AG04449 (cell line): ENCODE measurements at places on chromosomes 11 and 22.
A peak's percentile ranks its signal among the peaks of the same experiment; 100 is the strongest.

DNA sequence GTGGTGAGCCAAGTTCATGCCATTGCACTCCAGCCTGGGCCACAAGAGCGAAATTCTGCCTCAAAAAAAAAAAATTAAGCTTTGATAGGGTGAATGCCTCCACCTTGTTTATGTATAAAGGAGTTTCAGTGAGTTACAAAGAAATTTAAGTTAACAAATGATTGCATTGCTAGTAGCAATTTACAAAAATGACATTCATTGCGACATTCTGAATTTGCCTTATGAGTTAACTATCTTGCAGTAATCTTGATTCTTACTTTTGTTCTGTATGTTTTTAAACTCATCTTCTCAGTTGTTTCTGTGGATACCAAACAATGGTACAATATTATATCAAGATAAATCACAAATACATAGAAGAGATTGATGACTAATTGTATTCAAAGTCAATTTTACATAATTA lies 207.0 kb downstream of the DDX10 start:
- no peak for DNase-seq

DNA sequence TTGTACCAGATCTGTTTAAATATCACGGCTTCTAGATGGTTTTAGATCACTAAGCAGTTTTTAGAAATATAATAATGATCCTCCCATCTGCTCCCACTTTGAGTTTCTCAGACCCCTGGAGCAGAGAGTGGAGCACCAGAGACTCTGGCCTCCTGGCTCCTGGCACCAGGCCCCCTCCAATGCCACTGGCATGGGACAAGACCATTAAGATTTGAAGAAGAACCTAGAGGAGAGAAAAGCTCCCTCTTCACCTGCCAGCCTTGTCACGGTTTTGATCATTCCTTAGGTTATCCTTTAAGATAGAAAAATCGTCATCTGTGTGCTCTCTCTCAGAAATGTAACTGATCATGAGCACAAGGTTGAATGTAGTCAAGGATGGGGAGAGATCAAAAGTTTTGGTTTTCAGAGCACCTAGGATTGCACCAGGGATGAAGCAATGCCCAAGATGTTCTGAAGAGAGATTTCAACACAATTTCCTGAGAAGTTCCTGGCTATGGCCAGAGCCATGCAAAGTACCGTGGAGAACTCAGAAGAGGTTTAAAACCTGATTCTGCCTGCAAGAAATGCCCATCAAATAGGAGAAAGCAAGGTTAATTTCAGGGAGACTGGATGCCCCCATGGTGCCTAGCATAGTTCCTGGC lies 22.2 kb downstream of the IL10RA start:
- no peak for DNase-seq

DNA sequence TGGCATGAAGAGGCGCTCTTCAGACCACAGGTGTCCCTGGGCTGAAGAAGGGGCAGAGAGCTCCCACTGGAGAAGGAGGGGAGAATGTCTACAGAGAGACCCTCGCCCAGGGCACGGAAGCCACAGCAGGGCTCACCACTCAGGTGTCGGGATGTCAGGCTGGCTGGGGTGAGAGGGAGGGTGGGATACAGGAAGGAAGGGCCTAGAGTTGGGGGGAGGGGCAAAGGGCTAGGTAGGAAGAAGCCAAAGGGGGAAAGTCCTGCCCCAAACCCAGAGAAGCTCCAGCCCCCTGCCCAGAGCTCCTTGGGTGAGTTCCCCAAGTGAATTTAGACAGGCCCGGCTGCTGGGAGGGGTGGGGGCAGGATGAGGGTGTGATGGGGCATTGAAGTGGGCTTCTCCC lies 232.0 kb downstream of the CEP164 start:
- no peak for DNase-seq

- DNase-seq: no peak
Measured at GRCh38 chr11:113396690-113397089, 9.1 kb downstream of the ANKK1 start.

- DNase-seq: peak; percentile 52
Measured at GRCh38 chr11:68946416-68947090, 34.2 kb downstream of the MRGPRD start.

GRCh38 chr22:44624689-44625420 lies 77.1 kb upstream of the PRR5 start:
- DNase-seq: no peak

DNA sequence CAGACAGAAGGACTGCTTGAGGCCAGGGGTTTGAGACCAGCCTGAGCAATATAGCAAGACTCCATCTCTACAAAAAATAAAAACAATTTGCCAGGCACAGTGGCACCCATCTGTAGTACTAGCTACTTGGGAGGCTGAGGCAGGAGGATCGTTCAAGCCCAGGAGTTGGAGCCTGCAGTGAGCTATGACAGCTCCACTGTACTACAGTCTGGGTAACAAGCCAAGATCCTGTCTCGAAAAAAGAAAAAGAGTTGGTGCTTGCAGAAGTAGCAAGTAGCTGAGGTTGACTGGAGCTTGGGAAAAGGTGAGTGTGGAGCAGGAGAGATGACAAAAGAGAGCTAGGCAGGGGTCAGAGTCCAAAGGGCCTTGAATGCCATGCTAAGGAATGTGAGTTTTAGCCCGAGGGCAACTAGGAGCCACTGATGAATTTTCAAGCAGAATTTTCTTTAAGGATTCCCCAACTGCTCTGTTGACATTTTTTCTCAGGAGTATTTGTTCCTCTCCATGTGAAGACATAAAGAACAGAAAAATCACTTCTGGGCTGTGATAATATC lies 3.1 kb downstream of the AP1B1 start:
- DNase-seq: no peak

- DNase-seq: no peak
Measured at GRCh38 chr22:48156603-48157355, 1394.3 kb downstream of the TBC1D22A start.

GRCh38 chr11:92740276-92740675 lies 229.2 kb upstream of the MTNR1B start:
- DNase-seq: no peak

DNA sequence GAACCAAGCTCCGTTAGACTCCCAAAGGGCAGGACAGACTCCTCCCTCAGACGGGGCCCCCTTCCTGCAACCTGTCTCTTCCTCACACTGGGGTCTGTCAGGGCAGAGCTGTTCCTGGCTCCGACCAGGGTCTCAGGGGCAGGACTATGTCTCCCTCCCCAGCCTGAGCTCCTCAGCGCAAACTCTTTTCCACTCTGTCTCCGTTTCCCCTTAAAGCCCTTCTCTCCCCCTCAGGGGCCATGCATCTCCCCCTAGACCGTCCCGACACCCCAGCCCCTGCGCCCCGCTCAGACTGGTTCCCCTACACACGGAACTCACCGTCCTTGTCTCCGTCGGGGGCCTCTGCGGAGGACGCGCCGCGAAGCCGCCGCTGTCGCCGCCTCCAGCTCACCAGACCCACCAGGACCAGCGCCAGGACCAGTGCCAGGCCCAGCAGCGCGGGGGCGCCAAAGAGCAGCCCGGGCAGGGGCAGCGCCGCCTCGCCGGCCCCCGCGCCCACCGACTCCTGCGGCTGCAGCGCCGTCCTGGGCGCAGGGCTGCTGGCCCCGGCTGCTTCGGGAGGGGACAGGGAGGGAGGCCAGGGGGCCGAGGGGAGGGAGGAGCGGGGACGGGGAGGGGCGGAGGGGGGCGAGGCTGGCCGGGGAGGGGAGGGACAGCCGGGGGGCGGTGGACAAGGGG lies 684 bp downstream of the TNFRSF13C start:
- DNase-seq: no peak

DNA sequence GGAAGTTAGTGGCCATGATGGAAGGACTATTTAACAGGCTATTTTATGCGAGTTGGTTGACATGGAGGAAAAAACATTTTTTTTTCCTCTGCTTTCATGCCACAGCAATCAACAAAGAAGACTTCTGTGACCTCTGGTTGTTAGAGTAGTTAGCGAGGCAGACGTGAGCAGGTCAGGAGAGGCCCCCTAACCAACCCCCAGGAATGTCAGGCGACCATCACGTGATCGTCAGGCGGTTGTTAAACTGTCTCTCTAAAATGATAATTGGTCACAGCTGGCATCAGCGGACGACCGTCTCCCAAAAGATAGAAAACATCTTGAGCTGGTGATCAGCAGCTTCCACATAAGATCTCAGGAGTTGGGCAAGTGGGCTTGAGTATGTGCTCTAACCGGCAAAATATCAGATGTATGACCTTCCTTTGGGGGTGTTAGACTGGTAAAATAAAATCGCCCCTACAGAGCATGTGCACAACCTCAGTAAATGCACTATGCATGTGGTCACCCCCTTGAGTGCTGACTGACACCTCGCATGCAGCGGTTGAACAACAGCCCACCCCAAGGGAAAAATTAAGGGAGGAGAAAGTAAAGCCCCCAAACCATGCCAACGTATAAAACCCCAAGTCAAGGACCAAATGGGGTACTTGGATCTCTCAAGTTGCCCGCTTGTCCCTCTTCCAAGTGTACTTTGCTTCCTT lies 20.9 kb upstream of the NARS2 start:
- no peak for DNase-seq

DNA sequence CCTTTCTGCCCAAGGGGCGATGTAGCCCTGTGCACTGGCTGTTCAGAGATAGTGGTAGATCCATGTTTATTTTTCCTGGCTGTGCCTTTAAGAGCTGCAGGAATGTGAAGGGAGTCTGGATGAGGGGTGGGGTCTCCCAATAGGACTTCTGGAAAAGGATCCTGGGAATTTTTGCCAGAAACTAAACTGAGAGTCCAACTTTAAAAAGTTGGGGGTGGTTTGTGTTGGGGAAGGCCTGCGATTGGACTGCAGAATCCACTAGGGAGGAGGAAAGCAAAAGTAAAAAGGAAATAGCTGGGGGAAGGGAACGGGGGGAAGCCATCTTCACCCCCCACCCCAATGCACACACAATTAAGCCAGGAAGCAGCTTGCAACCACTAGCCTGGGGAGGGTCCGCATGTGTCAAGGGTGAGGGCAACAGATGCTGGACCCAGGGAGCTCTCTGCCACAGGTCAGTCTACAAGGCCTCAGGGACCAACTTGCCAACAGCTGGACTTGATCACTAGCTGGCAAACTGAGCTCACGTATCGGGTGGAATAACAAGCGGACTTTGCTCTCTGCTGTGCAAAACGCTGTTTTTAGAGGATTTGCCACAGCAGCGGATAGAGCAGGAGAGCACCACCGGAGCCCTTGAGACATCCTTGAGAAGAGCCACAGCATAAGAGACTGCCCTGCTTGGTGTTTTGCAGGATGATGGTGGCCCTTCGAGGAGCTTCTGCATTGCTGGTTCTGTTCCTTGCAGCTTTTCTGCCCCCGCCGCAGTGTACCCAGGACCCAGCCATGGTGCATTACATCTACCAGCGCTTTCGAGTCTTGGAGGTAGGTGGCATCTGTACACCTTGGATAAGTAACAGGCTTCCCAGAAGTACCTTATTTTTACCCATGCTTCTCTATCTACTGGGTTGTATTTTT lies at the start of gene OLFML1:
Gene OLFML1 (plus strand): TSS at position 321 of the 912 bp plus-strand sequence. CDS start 370 bp downstream, at position 691.
- no peak for DNase-seq

DNA sequence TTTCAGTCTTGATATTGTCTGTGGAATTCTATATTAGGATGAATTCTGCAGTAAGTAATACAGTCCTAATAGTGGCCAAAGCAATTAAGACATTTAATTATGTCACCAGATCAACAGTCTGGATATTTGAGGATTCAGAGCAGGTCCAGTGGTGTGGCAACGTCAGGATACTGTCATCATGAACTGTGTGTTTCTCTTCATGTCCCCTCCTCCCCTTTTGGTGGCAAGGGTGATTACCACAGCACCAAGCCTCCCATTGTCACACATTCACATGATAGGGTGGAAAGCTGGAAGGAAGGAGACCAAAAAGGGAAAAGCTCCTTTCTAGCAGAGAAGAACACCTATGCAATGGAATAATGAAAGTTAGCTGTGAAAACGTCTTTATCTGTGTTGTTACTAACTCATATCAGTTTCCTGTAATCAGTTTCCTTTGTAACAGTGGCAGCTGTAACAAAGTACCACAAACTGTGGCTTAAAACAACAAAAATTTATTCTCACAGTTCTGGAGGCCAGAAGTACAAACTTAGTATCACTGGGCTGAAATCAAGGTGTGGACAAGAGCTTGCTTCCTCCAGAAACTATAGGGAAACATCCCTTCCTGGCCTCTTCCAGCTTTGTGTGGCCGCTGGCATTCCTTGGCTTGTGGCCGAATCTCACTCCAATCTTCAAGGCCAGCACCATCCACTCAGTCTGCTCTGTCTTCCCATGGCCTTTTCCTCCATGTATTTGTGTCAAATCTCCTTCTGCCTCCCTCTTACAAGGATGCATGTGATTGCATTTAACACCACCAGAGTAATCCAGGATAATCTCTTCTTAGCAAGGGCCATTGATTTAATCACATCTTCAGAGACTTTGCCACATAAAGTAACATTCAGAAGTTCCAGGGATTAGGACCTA lies 6.5 kb upstream of the RBM14 start:
- no peak for DNase-seq

DNA sequence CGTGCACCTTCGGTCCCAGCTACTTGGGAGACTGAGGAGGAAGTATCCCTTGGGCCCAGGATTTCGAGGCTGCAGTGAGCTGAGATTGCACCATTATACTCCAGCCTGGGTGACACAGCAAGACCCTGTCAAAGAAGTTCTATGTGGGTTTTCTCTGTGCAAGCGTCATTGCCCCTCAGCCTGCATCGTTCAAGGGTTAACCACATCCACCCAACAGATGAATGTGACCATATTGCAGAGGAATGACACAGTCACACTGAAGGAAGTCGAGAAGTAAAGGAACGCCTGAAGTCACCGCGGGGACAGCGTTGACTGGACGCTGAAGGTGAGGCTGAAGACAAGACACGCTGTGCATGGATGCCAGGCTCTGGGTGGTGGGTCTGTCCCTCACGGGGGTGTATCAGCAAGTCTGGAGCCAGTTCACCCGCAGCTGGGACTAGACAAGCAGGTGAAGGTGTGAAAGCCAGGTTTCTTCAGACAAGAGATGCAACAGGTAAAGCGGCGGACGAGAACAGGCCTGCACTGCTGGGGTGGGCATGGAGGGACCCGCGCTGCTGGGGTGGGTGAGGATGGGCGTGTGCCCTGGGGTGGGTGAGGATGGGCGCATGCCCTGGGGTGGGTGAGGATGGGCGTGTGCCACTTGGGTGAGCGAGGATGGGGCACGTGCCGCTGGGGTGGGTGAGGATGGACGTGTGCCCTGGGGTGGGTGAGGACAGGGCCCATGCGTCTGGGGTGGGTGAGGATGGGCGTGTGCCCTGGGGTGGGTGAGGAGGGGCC lies 36.5 kb upstream of the TOLLIP start:
- DNase-seq: no peak

DNA sequence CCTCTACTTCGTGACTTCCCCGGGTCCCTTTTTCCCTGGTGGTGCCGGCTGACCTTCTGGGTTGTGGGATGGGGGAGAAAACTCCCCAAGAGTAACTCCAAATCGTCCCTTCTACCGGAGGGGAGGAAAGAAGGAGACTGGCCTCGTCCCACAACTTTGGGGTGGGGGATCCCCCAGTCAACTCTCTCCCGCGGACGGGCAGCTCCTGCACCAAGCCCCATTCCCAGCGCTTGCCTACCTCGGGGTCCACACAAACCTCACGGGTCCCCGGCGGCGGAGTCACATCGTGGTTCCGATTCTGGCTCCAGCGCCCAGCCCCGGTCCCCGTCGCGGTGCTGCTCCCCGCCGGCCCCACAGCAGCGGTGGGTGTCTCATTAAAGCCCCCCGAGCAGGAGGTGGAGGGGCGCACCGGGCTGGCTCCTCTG lies 317 bp downstream of the BDNF start:
- no peak for DNase-seq
